NCI-H1417 treated with DMSO at 0.1 percent for 48 hours (cell line): ENCODE measurements at places on chromosomes 2 and 18.

GRCh38 chr2:31038385-31038784, 99.9 kb downstream of the GALNT14 start:
- no peak for DNase-seq

GRCh38 chr2:74332550-74333174, 10.6 kb downstream of the SLC4A5 start:
- no peak for DNase-seq

GRCh38 chr2:152485954-152486736, 151.2 kb downstream of the FMNL2 start:
- DNase-seq, result no peak

- DNase-seq, result no peak
Measured at GRCh38 chr2:158748926-158749590, 46.1 kb upstream of the DAPL1 start.

DNA sequence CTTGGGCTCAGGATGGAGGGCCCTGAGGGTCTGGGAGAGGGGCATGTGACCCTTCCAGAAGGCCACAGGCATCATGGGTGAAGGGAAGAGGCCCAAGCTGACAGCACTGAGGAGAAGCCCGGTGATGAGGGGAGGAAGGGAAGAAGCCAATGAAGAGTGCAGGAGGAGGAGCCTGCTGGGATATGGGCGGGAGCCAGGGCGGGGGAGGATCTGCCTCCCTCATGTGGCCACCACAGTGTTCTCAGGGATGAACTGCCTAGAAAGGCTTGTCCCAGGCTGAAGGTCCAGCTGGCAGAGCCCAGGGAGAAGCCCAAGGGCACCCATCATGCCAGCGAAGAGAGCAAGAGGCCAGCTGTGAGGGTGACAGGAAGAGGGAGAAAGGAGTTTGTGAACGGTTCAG, 24.6 kb upstream of the PLB1 start:
- DNase-seq, result no peak

- DNase-seq, result no peak
Measured at GRCh38 chr2:182047544-182047943, 61.9 kb downstream of the PPP1R1C start.

- DNase-seq, result no peak
Measured at GRCh38 chr2:62774555-62775366, 69.2 kb downstream of the EHBP1 start.
